ENCODE measurements at places on chromosomes 12 and 14.

GRCh38 chr14:103819503-103820307 lies 27.7 kb downstream of the PPP1R13B start:
- no peak for DNase-seq

GRCh38 chr12:131456301-131457027 lies 254.4 kb upstream of the SFSWAP start:
- DNase-seq, result no peak

- DNase-seq, result no peak
Measured at GRCh38 chr12:51726931-51727330, 121.6 kb downstream of the FIGNL2 start.

- no peak for DNase-seq
Measured at GRCh38 chr12:2539938-2540337, 254.8 kb upstream of the FKBP4 start.

DNA sequence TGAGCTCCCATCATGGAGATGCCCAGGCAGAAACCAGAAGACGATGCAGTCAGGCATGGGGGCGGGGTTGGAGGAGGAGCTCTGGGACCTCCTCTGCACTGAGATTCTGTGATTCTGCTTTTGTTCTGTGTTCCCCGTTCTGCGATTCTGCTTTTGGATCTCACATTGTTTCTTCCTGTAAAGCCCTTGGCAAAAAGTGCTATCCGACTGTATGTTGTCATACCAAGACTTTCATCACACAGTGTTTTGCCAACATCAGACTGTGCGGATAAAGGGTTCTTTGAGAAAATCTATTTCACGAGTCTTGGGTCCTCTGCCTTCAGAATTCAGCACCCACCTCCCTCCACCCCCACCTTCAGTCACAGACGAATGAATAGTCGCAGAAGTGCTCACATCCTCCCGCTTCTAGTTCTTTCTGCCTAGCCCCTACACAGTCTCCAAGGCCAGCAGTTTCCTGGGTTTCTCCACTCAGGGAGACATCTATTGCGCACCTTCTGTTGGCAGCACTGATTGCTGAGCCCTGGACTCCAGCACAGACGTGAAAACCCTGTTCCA lies 24.7 kb upstream of the PWP1 start:
- DNase-seq, result no peak

DNA sequence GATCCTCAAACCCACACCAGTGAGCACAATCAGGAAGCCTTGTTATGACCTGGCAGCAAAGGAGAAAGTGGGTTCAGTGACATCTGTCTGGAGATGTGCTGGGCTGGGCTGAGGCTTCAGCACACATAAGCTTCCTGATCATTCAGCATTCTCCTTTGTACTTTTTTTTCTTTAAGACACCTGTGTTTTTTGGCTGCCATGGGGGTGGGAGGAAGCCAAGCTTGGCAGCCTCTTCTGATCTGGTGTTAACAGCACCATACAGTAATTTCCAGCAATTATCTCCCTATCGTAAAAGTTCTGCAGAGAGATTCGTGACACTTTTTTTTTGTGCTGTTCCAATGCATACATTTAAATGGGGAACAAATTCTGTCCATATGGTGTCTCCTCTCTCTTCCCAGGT lies 38.9 kb upstream of the RASSF3 start:
- DNase-seq, result no peak

- no peak for DNase-seq
Measured at GRCh38 chr14:95445676-95446075, 70.8 kb downstream of the SYNE3 start.
